Stimulated activated CD8-positive, alpha-beta memory T cell treated with anti-CD3 and anti-CD28 coated beads, Interleukin-4, amount 100 ng/mL, for 1 hour (primary cell): ENCODE measurements at places on chromosomes 5 and 9.

GRCh38 chr9:33813712-33814641 is 3.0 kb upstream of the UBE2R2 start:
- no peak for DNase-seq

- DNase-seq, result no peak
Observed at GRCh38 chr9:96073531-96074480, 198.3 kb downstream of the ERCC6L2 start.

DNA sequence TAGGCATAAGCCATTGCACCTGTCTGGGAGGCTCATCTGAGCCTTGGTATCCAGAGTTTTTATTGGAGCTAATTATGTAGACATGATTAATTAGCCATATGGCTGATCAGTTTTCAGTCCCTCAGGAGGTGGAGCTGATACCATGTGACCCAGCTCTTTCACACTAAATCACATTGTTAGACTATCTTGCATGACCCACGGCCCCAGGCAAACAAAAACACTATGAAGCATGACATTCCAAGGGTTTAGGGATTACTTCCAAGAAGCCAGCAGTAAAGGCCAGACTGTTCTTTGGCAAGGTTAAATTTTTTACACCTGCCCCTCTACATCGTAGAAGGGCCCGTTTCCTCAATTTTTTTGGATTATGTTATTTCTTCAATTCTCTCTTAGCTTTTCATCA is 5.0 kb upstream of the C5orf24 start:
- no peak for DNase-seq

DNA sequence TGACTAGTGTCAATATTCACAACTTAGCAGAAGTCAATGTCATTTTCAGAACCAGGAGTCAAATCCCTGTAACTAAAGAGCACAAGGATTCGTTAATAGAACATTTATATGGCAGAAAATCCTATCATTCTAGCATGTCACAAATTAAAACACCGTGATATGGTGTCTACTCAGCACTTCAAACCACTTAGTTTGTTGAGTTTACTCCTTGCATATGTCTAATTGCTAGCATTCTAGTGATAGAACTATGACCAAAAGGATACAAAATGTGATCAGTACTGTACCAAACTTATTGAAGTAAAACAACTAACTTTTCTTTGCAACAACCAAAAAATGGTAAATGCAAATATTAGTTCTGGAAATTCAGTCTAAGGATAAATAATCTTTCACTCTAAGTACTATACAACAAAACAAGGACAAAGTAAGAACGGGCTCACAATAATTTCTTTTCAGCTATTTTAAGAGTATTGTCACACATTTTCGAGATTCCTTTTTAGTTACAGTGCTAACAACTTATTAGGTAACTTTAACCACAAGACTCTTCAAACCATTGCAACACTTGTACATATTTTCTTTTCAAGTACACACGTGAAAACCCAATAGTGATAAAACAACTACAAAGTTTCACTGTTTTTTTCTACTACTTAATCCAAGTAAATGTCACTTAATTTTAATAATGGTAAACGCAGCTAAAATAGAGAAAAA is 845.2 kb upstream of the CDH10 start:
- DNase-seq, result no peak

DNA sequence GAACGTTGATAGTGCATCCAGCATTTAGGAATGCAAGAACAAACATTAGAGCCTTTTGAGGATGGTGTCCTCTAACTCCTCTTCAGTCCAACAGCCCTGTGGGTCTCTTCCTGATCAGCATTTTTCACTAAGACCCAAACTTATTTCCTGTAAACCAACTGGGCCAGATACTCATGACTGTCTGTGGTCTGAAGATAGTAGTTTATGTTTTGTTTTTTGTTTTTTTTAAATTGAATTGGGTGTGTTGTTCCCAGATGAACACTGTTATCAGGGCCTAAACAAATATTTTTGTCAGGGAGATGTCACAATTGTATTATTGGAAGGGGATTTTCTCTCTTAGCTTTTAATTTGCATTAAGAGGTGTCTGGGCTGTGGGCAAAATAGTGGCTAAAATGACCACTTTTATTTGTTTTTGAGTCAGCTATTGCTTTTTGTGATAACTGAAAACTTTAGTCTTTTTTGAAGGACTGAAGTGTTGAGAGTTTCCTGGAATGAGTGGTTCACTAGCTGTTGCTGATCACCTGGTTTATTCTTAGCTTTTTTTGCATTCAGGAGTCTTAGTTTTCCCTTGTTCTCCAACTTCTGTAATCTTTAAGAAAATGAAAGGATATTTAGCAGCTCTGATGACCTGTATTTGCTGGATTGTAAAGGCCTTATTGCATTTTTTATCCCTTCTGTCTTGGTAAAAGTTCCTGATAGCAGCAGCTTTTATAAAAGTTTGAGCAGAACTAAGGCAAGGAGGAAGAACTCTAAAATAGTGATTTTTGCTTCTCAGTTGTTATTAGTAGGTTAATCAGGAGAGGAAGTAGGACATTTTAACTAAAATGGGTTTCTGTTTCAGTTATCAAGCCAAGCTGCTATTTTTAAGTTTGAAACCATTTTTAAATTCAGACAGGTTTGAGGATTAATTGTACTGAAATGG is 5.5 kb downstream of the MAN2A1 start:
- DNase-seq, result no peak

DNA sequence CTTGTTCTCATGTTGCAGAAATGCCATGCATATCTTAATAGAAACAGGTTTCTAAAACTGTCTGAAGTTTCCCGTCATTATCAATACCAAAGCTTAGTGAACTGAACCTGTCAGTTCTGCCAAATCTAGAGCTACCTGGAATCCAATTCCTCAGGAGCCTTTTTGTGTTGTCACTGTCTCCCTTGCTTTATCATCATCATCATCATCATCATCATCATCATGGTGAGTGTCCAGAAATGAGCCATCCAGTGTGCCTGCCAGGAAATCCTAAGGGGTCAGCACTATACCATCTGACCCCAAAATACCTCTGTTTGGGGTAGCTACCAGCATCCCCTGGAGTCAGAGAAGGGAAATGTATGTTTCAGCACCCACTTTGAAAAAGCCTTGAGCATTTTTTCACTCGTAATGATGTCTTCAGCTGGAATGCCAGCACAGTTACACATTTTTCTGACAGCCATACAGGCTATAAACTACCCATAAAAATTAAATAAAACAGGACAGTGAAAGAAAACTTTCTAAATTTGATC is 150.3 kb downstream of the NR2F1-AS1 start:
- DNase-seq, result no peak

- DNase-seq, result no peak
Observed at GRCh38 chr5:149156435-149157083, 15.3 kb downstream of the ABLIM3 start.

- DNase-seq, result no peak
Observed at GRCh38 chr5:113039934-113040285, 63.3 kb downstream of the DCP2 start.
